ENCODE measurements at places on chromosomes 13 and 19.

DNA sequence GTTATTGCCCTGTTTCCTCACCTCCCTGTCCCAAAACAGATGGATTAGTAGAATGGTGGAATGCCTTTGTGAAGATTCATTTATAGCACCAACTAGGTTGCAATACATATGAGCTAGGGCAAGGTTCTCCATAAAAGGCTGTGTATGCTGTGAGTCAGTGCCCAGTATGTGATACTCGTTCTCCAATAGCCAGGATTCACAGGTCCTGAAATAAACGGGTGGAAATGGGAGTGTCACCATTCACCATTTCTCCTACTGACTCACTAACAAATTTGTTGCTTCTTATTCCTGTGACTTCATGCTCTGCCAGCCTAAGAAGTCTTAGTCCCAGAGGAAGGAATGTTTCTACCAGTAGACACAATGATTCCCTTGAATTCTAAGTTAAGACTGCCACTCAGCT lies 1745.4 kb downstream of the SLITRK1 start:
- no peak for DNase-seq

GRCh38 chr13:48737689-48738088 lies 84.0 kb downstream of the CYSLTR2 start:
- DNase-seq, result no peak

DNA sequence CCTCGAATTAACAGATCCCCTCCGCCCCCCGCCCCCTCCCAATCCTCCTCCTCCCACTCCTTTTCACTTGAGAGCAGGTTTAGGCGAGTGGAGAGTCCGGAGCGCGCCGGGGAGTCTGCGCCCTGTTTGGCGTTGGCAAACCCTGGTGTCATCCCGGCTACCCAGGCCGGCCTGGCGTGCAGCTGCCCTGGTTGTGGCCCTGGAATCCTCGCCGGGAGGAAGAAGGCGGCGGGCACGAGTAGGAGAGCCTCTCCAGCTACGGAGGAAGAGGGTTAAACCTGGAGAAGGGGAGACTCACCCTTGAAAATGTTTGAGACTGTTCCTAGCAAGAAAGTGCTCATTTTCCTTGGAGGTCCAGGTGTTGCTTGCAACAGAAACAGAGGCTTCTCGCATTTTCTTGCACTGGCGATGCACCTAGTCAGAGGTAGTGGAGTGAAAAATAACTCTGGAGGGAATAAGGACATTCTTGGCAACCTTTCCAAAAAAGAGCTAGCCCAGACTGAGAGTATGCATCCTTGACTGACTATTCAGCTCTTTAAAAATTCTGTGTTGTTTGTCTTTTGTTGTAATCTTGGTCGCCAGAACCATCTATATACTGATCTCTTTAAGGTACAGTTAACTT lies 1.3 kb upstream of the SOX21 start:
- DNase-seq, result no peak

DNA sequence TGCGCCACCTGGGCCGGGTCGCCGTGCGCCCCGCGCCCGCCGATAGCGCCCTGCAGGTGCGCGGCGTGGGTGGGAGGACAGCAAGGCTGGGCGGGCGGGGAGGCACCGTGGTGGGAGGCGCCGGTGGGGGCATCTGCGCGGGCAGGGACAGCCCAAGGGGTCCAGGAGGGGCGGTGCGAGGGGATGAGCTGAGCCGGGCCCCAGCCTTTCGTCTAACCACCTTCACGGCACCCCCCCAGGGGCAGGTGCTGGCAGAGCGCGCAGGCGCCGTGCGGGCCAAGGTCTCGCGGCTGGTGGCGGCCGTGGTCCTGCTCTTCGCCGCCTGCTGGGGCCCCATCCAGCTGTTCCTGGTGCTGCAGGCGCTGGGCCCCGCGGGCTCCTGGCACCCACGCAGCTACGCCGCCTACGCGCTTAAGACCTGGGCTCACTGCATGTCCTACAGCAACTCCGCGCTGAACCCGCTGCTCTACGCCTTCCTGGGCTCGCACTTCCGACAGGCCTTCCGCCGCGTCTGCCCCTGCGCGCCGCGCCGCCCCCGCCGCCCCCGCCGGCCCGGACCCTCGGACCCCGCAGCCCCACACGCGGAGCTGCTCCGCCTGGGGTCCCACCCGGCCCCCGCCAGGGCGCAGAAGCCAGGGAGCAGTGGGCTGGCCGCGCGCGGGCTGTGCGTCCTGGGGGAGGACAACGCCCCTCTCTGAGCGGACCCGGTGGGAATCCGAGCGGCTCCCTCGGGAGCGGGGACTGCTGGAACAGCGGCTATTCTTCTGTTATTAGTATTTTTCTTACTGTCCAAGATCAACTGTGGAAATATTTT lies 3.1 kb downstream of the KISS1R start:
- peak; percentile 72 for DNase-seq

DNA sequence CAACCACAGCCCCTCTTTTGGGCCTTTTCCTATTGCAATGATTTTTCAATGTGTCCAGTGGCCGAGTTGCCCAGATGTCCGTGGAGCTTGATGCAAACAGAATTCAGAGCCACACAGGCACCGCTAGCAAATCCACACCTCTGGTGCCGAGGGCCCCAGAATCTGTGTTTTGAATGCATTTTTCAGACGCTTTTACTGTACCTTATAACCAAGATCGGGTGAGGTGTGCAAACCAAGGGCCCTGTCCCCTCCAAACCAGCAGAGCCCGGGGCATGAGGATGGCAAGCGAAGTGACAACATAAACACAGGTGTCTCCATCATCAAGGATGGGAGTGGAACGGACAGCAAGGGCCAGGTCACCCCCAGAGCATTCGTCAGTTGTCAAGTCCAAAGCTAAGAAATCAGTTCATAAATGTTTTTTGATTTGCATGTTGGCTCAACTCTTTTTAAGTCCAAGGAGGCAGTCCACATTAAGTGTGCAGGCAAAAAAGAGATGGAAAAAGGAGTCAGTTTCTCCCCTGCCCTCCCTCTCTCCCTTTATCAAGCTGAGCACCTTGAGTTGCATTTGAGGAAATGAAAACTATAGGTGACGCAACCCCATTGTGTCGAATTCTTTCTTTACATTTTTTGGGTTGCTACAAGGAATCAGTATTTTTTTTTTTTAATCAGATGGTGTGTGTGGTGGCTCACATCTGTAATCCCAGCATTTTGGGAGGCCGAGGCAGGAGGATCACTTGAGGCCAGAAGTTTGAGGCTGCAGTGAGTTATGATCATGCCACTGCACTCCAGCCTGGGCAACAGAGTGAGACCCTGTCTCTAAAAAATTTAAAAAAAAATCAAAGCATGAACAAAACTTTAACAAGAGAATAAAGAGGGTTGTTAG lies 2.9 kb downstream of the CCDC8 start:
- no peak for DNase-seq

- no peak for DNase-seq
These were observed 58.8 kb upstream of the UBL3 start for GRCh38 chr13:29909081-29909730.

DNA sequence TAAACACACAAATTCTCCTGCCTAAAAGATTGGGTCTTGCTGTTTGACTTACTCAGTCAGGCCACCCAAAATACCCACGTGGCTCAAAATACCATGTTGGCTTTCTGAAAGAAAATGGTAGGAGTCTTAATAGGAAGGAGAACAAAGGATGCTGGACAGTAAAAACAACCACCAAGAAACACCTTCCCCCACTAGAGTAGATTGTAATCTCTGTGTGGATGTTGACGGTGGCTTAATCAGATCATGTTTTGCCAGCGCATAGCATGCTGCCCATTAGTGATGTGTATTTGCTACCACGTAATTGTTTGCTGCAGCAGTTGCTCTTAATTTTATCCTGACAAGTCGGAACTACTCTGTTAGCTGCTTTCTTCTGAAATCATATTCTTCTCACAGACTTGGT lies 1229.3 kb upstream of the SLC10A2 start:
- no peak for DNase-seq

- DNase-seq, result no peak
These were observed 9.3 kb upstream of the FBXL3 start for GRCh38 chr13:77036279-77036678.

GRCh38 chr13:41649659-41650058 lies 192.3 kb downstream of the RGCC start:
- DNase-seq, result no peak

- peak; percentile 28 for DNase-seq
These were observed 242.6 kb downstream of the DCT start for GRCh38 chr13:94236872-94237271.

DNA sequence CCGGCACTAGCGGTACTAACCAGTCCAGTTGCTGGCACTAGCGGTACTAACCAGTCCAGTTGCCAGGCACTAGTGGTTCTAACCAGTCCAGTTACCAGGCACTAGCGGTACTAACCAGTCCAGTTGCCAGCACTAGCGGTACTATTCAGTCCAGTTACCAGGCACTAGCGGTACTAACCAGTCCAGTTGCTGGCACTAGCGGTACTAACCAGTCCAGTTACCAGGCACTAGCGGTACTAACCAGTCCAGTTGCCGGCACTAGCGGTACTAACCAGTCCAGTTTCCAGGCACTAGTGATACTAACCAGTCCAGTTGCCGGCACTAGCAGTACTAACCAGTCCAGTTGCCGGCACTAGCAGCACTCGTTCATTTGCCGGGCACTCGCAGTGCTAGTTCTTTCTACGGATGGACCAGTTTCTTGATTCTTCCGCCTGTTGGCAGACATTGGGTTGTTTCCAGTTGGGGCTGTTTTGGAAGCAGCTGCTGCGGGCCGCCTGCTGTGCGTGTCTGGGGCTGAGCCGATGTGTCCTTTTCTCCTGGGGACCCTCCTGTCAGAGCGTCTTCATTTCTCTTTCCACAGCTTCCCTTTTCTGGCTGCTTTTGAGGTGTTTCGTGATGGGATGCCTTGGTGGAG lies 123.4 kb upstream of the MCF2L start:
- DNase-seq, result no peak

GRCh38 chr19:2014131-2014571 lies 1.4 kb downstream of the BTBD2 start:
- no peak for DNase-seq

GRCh38 chr19:54614726-54615125 lies 15.6 kb upstream of the LILRB1 start:
- DNase-seq, result no peak

- no peak for DNase-seq
These were observed 331.3 kb downstream of the UQCRFS1 start for GRCh38 chr19:28881616-28882015.

GRCh38 chr19:7069904-7070226 lies 362 bp downstream of the ZNF557 start:
- no peak for DNase-seq

- DNase-seq, result no peak
These were observed 50.3 kb downstream of the RAP2A start for GRCh38 chr13:97484301-97484700.

GRCh38 chr19:18112989-18113478 lies 15.5 kb downstream of the MAST3 start:
- DNase-seq, result peak; percentile 88

DNA sequence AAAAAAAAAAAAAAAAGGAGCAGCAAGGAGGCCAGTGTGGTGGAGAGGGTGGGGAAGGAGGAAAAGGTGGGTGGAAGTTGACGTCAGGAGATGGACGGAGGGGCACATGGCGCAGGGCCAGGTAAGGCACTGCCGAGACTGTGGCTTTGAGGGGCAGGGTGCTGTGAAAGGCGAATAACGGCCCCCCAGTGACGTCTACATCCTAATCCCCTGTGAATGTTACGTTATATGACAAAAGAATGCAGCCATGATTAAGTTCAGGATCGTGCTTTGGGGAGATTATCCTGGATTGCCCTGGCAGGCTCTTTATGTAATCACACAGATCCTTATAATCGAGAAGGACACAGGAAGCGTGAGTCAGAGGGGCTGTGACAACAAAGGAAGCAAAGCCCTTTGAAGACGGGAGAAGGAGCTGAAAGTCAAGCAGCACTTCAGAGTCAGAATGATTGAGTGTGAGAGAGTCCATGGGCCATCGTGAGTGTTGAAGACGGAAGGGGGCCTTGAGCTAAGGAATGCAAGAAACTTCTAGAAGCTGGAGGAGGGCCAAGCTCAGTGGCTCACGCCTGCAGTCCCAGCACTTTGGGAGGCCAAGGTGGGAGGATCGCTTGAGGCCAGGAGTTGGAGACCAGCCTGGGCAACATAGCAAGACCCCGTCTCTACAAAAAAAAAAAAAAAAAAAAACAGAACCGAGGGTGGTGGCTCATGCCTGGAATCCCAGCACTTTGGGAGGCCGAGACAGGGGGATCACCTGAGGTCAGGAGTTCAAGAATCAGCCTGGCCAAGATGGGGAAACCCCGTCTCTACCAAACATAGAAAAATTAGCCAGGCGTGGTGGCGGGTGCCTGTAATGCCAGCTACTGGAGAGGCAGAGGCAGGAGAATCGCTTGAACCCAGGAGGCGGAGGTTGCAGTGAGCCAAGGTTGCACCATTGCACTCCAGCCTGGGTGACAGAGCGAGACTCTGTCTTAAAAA lies 13.8 kb upstream of the CEACAM16 start:
- DNase-seq, result no peak

DNA sequence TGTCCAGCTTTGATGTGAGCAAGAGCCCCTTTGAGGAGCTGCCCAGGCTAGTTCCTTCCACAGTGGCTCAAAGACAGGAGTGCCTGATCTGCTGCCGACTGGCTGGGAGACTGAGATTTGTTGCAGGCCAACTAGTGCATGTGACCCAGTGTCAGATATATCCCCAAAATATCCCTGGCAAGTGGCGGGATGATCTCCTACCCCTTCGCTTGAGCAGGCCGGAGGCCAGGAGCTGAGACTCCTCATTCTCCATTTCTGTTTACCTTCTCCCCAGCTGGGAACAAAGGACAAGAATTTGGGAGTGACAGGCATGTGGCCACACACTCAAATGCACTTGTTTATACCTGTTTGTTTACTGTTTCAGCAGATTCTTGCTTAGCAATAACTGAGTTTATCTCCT lies 37.1 kb upstream of the XPO4 start:
- no peak for DNase-seq

- no peak for DNase-seq
These were observed 492 bp upstream of the PGLYRP1 start for GRCh38 chr19:46023311-46023779.

GRCh38 chr19:36891768-36892357 lies 24.2 kb downstream of the ZNF829 start:
- no peak for DNase-seq

- DNase-seq, result no peak
These were observed 29.7 kb upstream of the ALOX5AP start for GRCh38 chr13:30705680-30706079.

- DNase-seq, result no peak
These were observed 82.5 kb upstream of the GPR183 start for GRCh38 chr13:99389520-99390304.

- DNase-seq, result no peak
These were observed 5.8 kb upstream of the DNM2 start for GRCh38 chr19:10712045-10712444.

DNA sequence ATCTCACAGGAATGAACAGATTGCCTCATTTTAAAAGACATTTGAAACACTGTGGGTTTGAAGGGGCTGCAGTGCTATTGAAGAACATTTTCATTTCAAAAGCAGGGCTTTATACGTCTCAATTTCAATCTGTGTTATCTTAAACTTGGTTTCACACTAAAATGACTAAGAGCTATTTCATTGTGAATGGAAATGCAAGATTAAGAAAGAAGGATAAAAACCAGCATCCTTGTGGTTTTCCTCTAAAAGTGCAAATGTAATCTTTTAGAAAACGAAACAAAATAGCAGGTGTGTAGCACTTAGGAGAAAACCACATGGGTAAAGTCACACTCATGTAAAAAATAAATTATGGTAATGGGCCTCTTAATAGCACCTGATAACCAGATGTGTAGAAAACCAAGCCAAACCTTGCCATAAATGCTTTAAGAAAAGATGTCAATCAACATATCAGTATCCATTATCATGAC lies 397.7 kb downstream of the GPC6 start:
- DNase-seq, result no peak

Data from activated CD4-positive, alpha-beta T cell treated with anti-CD3 and anti-CD28 coated beads, Interleukin-2, Interleukin-6, amounts not matched to agents 100 ng/mL and 50 ng/mL, durations not matched to agents 16 hours and 8 hours (primary cell).